ENCODE measurements at places on chromosomes 5 and 9.

GRCh38 chr5:133226186-133226585, 174.4 kb downstream of the HSPA4 start:
- no peak for DNase-seq

GRCh38 chr9:128553728-128554127, 1.3 kb downstream of the SPTAN1 start:
- no peak for DNase-seq

DNA sequence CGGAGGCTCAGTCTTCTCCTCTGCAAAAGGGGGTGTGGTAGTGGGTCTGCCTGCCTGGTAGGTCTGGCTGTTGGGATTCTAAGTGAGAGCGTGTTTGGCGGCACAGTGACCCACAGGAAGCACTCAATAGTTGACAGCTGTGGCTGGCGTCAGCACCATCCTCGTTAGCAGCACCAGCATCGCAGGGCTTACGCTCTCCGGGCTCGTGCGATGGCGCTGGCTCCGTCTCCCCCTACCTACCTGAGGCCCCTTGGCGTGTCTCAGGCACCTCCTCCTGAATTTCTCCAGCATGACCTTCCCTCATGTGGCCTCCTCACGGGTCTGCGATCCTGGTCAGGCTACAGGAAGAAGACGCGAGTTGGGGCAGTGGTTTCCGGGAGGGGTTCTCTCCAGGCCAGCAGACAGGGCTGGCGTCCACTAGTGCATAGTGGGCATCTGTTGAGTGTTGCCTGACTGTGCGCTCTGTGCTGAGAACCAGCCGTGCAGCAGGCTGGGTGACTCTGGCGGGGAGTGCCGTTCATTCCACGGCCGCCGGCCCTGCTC, 66.9 kb downstream of the HMCN2 start:
- no peak for DNase-seq

DNA sequence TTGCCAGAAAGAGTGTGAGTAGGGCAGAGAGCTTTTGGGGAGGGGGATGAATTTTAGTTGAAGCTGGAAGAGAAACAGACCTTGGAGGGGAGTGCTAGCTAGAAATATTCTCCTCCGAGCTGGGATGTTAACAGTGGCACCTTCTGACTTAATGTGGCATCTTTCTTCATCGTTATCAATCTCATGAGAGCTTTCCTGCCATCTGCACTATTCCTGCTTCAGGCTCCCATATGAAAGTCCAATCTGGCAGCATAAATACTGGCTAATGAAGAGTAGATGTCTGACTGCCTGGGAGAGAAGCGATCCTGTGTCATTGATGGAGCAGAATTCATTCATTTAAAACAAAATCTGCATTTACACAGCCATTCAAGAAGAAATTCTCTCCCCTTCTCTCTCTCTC, 284.5 kb downstream of the TMEM38B start:
- DNase-seq, result no peak

DNA sequence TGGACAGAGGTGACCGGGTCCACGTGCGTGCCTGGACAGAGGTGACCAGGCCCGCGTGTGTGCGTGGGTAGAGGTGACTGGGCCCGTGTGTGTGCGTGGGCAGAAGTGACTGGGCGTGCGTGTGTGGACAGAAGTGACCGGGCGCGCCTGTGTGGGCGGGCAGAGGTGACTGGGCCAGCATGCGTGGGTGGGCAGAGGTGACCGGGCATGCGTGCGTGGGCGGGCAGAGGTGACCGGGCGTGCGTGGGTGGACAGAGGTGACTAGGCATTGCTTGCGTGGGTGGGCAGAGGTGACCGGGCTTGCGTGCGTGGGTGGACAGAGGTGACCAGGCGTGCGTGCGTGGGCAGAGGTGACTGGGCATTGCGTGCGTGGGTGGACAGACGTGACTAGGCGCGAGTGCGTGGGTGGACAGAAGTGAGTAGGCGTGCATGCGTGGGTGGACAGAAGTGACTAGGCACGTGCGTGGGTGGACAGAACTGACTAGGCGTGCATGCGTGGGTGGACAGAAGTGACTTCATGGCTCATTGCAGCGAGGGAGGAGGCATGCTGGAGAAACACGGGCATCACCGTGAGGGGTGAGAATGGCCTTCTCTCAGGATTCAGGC, 254.1 kb upstream of the IRX4 start:
- DNase-seq, result no peak

- no peak for DNase-seq
Observed at GRCh38 chr9:15253786-15254185, 53.2 kb downstream of the TTC39B start.

DNA sequence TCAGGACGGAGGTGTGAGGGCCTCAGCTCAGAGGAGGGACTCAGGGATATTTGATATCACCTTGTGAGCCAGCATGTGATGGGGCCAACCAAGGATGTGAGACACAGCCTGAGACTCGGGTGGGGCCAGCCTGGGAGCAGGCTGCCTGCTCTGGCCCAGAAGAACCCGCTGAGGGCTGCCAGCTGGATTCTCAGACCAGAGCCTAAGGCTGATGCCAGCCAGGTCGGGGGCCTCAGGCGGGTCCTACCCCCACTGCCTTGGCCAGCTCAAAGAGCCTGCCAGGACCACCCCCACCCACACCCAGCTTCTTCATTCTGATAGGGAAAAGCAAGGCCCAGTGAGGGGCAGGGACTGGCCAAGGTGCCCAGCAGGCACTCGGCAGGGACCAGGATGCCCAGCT, 20.3 kb upstream of the DUSP1 start:
- no peak for DNase-seq

GRCh38 chr5:139019211-139019610, 144.1 kb upstream of the LRRTM2 start:
- DNase-seq, result no peak

DNA sequence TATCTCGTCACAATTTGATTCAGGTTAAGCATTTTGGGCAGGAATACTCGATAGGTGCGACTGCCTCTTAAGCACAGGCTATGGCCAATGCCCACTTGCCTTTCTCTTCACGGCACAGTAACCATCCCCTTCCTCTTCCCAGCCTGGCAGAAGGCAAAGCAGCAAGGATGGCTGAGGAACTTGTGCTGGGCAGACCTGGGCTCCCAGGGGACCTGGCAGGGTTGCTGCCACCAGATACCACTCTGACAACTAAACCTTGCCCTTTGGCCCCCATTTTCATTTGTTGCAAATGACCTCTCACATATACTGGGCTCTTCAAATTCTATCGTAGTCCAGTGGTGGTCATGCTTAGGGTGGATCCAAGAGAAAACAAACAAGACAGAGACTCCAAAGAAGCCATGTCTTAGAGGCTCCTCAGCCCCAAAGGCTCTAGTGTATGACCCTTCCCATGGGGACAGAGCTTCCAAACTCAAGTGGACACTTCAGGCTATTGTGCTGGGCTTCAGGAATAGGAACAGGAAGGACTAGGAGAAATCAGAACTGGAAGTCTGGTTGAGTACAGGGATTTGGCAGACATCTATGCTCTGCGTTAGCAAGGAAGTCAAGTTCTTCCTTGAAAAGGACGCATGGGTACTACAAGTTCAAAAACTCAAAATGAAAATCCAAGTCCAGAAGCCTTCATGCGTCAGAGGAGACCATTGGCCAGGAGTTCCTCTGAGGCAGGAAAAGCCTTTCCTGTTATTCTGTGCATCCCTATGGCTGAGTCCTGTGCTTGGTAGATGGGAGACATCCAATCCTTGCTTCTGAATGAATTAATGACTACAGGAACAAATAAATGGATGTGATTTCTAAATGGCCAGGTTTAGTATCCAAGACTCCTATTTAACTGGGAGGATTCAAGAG, 64.6 kb upstream of the PLPP1 start:
- DNase-seq, result no peak

DNA sequence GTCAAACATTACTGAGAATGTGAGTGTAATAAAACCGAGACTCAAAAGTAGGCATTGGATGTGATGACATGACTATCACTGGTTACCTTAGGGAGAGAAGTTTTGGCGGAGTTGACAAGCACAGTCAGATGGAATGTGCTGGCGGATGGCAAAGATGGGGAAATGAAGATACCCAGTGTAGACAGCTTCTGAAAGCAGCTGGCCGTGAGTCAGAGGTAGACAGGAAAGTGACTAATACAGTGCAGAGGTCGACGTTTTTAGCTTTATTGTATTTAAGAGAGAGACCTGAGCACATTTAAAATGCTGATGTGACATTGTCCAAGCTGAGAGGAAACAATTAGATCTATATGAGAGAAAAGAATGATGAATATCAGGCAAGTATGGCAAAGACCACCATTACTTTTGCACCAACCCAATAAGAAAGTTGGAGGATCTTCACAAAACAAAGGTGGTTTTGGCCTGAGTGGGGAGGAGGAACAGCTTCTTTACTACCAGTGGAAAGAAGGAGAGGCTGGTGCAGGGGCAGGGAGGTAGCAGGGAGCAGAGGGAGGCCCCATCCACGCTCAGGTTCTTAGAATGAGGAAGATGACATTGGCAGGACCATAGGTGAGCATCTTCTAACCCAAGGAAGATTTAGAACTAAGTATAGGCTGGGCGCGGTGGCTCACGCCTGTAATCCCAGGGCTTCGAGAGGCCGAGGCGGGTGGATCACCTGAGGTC, 36.7 kb upstream of the KCNIP1 start:
- no peak for DNase-seq

Measured in T-helper 22 cell (primary cell).